ENCODE measurements at places on chromosomes 6 and 20.

DNA sequence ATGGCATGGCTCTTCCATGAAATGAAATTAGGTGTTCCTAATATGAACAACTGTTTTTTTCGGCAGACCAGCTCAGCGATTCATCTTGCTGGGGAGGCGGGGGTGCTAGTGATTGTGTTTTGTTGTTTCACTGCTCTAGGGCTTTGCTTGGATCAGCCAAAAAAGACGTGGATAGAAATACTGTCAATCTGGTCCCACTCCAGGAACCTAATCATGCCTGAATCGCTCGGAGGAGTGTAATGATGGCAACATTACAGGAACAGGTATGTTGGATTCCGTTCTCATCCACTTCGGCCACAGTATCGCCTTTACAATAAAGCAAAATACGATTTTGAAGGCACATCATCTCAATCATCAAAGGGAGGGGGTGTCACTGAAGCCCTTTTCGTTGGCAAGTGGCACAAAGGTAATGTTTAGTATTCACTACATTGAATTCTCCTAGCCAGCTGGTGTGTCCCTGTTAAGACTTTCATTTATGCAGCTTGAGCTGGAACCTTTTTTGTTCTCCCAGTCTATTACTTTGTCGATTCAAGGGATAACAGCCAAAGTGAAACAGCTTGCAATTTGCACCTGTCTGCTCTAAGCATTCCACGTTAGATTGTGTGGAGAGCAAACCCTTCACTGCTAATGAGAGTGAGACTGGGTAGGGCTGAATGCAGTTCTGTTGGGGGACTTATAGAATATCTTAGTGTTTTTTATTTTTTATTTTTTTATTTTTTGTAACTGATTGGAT lies 477.7 kb downstream of the TFAP2A start:
- DNase-seq = no peak

DNA sequence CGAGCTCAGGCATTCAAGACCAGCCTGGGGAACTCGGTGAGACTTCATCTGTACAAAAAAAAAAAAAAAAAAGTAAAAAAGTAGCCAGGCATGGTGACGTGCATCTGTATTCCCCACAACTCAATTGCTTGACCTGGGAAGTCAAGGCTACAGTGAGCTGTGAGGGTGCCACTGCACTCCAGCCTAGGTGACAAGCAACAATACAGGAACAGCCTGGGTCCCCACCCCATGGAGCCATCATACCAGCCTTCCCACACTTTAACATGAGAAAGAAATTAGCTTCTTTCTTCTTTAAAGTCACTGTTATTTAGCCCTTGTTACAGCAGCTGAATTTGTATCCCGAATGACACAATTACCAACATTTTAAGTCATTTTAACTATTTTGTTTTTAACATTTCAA lies 56.1 kb downstream of the SCML4 start:
- no peak for DNase-seq

GRCh38 chr6:163249651-163250101 lies 164.8 kb upstream of the QKI start:
- DNase-seq = no peak

DNA sequence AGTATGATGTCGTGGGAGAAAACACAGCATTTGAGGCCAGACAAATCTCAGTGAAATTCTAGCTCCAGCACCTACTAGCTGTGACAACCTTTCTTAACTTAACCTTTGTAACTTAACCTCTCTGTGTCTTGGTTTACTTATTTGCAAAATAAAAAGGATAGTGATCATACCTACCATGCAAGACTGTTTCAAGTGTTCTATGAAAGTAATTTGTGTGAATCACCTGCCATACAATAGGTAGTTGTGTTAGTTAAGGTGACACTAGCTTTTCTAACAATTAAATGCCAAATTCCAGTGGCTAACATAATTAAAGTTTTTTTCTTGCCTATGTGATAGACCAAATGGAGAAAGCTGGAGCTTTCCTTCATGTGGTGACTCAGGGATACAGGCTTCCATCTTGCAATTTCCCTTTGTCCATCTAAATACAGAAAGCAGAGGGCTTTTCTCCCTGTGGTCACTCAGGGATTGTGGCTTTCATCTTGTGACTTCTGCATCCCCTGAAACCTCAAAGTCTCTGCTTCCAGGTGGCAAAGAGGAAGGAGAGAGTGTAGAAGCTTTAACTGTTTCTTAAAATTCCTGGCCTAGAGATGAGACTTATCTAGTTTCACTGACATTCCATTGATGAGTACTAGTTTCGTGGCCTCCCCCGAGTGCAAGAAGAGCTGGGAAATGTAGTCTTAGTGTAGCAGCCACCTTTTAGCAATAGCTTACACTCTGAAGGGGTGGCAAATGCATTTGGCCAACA lies 311.4 kb downstream of the CLIC5 start:
- no peak for DNase-seq

- no peak for DNase-seq
Observed at GRCh38 chr6:112909781-112910180, 562.7 kb downstream of the RFPL4B start.

GRCh38 chr6:125945378-125946141 lies 11.0 kb upstream of the HINT3 start:
- DNase-seq = no peak

GRCh38 chr20:21618759-21619416 lies 86.6 kb upstream of the PAX1 start:
- no peak for DNase-seq

- DNase-seq = no peak
Observed at GRCh38 chr20:31913431-31914157, 38.3 kb downstream of the PDRG1 start.

DNA sequence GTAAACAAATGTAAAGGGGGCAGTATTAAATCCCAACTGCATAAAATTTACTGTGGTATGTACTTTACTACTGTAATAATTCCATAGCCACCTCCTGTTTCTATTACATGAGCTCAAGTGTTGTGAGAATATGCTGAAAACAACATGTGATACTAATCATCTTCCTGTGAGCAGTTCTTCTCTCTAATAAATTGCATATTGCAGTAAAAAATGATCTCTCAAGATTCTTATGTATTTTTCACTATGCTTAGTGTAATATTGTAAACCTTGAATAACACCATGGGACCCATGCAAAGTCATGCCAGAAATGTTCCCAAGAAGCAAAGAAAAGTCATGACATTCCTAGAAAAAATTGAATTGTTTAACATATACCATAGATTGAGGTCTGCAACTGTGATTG lies 133.0 kb upstream of the ATXN1 start:
- no peak for DNase-seq

DNA sequence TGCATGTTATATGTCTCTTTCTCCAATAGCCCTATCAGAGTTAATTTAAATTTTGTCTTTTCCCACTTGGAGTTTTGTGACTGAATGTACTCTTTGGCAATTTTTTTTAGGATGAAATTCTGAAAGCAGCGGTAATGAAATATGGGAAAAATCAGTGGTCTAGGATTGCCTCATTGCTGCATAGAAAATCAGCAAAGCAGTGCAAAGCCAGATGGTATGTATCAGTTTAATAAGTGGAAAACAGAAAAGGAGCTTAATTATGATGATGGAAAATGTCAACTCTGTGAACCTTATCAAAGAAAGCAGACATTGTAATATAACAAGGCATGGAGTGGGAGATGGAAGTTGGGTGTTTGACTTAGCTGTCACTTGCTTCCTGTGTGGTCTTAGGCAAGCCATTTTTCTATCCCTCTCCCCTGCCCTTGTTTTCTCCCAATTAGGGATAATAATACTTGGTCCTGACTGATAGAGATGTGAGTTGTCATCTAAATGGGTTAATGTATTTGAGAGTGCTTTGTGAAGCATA lies 2.7 kb downstream of the CDC5L start:
- DNase-seq = no peak

- DNase-seq = no peak
Observed at GRCh38 chr6:1672379-1672778, 62.7 kb downstream of the FOXC1 start.

DNA sequence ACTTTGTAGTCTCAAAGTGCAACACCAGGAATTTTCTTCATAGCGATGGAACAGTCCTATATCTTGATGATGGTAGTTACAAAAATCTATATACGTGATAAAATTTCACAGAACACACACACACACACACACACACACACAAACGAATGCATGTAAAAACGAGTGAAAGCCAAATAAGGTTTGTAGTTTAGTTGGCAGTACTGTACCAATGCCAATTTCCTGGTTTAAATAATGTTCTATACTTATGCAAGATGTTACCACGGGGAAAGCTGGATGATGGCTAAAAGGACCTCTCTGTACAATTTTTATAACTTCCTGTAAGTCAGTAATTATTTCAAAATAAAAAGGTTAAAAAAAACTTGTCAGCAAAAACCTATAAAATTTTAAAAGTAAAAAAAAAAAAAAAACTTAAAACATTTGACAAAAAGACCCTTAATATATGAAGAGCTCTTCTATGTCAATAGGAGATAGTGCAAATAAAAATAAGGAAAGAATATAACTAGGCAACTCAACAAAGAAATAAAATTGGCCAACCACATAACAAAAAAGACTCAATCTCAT lies 37.6 kb downstream of the PDSS2 start:
- no peak for DNase-seq

- DNase-seq = peak; percentile 29
Observed at GRCh38 chr6:19410481-19410880, 426.7 kb upstream of the ID4 start.

DNA sequence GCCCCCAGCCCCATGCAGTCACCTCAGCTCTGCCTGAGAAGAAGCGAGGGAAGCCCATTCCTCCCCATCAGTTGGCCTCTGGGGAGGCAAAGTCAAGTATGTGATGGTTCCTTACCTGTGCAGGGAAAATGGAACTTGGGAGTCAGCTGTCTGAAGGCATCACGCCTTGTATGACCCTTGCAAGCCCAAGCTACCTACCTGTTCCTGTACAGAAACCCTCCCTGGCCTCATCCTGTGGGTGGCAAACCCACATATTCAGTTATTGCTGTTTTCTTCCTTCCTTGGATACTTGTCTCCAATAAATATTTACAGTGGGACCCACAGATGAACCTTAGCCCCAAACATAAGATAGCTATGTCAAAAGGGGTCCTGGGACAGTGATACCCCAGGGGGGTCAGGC lies 92.2 kb upstream of the MLN start:
- DNase-seq = no peak

DNA sequence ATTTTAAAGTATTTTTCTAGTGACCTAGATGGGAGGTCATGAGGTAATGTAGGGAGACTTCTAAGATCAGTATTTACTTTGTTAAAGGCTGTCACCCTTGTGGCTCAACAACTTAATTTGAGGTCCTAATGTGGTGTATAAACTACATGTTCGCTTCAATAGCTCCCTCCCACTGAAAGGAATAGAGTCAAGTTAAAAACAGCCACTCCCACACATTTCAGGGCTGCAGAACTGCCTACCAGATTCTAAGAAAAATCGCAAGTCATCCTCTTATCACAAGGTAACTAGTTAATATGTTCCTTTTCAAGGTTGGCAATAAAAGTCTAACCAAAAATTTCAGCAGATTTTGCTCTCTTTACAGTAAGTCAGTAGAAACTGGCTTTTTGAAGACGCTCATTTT lies 15.1 kb downstream of the GSTA1 start:
- no peak for DNase-seq

DNA sequence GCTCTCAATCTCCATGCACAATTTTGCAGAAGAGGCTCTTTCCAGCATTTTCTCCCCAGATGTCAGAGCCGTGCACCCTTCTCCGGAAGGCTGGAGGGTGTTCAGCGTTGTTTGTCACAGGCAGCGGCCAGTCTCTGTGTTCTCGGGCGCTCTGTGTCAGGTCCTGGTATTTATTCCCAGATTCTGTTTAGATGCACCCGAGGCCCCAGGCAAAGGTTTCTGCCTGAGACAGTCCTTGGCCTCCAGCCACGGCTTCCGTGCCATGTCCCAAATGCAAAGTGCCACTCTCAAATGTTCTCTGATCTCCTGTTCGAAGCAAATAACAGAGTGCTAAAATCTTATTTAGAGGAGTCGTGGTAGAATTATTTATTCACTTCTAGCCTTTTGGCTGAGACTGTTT lies 140.3 kb upstream of the AGPAT4 start:
- DNase-seq = no peak

DNA sequence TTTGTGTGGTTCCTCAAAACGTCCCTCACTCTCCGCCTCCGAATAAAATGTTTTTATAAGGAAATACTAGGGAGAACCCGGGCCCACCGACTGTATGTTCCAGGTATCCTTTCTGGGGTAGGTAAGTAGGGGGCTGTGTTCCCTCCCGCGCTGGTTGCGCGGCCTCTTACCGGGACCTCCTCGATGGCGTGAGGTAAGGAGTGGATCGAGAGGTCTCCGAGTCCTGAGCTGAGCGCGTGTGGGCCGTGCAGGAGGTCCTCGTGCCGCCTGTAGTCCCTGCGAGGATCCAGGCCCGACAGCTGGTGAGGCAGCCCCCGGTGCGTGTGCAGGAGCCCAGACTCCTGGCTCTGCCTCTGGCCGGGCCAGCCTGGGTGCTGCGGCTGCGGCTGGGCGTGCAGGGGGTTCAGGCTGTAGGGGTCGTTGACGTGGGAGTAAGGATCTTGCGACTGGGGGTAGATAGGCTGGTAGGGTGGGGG lies 5.1 kb downstream of the TFAP2A start:
- DNase-seq = no peak

DNA sequence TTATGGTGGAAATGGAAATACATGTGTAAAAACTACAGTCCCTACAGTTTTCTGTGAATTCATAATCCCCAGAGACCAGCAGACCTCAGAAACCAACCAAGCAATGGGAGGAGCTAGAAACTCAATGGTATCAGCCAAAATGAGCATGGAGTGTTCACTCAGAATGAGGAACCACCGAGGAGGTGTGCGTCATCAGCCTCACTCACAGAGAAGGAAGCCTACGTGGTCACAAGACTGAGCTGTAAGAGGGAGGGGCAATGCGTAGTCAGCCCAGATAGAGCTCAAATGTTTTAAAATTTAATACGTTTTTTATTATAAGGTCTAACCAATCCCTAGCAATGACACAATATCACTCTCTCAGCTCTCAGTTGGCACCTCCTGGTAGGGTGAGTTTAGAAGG lies 17.4 kb downstream of the MYLK4 start:
- no peak for DNase-seq

DNA sequence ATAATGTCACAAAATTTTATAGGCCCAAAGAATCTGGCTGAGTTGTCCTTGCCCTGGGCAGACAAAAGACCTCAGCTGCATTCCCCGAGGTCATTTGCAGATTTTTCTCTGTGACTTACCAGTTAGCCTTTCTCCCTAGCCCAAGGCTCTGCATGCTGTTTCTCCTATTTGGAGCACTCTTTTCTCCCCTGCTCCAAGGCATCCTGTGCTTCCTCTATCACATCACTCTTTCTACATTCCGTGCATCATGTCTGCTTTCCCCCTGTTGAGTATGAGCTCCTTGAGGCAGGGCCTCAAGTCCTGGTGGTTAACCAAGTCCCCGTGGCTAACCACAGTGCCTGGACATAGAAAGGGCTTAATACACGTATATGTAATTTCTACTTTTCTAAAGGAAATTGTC lies 593 bp upstream of the GSTA3 start:
- DNase-seq = no peak

- no peak for DNase-seq
Observed at GRCh38 chr6:128314190-128314589, 206.2 kb downstream of the PTPRK start.

DNA sequence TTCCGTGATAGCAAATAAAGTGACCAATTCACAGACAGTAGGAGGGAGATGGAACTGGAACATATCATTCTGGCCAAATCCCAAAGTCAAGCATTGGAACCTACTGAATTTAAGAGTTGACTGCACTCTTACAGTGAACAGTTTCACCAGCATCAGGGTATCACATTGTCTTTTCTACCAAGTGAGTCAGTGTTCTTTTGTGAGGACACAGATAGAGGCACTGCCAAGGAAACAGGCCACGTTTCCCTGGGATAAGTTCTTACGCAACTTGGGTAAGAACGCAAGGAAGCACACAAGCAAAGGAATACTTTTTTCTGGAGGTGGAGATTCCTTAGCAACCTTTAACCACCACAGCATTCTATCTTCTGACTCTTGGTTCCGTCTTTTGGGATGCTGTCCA lies 28.6 kb upstream of the ENPP5 start:
- DNase-seq = no peak
